HFFc6 (cell line): ENCODE measurements at places on chromosomes 11 and 22. TPM values are rescaled to one million over a fixed set of nuclear protein-coding genes. Genes with fewer than 3 reads are reported as not detected.

GRCh38 chr22:40399621-40400020 lies 29.2 kb downstream of the SGSM3 start:
- no peak for DNase-seq

- DNase-seq, result no peak
Measured at GRCh38 chr22:31344578-31345330, 1.4 kb downstream of the PATZ1 start.

GRCh38 chr11:61367406-61367805 lies 5.2 kb downstream of the TMEM138 start:
- DNase-seq, result no peak

DNA sequence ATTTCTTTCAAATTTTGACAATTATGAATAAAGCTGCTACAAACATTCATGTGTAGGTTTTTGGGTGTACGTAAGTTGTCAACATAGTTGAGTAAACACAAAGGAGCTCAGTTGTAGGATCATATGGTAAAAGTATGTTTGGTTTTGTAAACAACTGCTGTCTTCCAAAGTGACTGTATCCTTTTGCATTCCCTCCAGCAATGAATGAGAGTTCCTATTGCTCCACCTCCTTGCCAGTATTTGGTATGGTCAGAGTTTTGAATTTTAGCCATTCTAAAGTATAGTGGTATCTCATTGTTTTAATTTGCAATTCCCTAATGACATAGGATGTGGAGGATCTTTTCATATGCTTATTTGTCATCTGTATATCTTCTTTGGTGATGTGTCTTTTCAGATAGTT lies 28.0 kb upstream of the PHOX2A start:
- DNase-seq, result no peak

GRCh38 chr11:96199563-96200025 lies 143.4 kb downstream of the MAML2 start:
- peak; percentile 28 for DNase-seq

The OR2AG1 gene
- not detected in 3 replicates for total RNA-seq

- DNase-seq, result no peak
Measured at GRCh38 chr11:69889400-69890318, 70.4 kb upstream of the FGF3 start.

The CECR2 gene
- total RNA-seq, result not detected in 3 replicates

- no peak for DNase-seq
Measured at GRCh38 chr11:82539669-82540068, 194.0 kb downstream of the FAM181B start.

DNA sequence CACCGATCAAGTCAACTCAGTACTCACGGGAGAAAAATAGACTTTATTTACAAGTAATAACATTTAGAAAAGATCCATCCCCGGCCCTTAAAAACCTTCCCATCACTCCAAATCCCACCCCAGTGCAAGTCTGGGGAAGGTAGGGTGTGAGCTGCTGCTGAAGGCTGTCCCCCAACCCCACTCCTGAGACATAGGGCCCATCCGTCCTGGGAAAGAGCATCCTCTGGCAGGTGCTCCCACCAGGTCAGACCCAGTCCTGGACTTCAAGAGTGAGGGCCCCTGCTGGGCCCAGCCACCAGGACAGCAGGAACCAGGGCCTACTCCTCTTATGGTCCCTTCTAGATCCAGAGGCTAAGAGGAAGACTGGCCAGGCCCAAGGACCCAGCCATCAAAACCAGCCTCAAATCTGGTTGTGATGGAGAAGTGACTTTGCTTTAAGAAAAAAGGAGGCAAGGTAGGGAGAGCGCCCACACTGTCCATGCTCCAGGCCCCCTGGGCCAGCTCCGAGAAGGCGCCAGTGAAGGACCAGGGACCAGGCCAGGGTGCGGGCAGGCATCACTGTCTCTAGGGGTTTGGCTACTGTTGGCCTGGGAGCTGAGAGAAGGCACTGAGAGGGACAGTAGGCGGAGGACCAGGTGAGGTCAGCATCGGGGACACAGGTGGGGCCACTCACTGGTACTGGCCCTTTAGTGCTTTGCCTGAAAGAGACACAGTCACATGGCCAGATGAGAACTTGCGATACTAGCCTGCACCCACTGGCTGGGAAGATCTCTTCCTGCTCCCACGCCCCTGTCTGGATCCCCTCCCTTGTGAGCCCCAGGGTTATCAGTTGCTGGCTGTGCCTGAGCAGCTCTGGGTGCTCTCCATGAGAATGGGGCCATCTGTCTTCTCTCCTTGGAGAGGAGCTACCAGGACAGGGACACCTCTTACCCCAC lies 4.4 kb downstream of the IL18BP start:
- DNase-seq, result no peak
